Fibroblast of villous mesenchyme (primary cell): ENCODE measurements at places on chromosomes 16 and 17. TPM values are rescaled to one million over a fixed set of nuclear protein-coding genes. Genes with fewer than 3 reads are reported as not detected.

NPIPA5 gene
- 0.64 and 0.86 TPM in 2 replicates for total RNA-seq

DNA sequence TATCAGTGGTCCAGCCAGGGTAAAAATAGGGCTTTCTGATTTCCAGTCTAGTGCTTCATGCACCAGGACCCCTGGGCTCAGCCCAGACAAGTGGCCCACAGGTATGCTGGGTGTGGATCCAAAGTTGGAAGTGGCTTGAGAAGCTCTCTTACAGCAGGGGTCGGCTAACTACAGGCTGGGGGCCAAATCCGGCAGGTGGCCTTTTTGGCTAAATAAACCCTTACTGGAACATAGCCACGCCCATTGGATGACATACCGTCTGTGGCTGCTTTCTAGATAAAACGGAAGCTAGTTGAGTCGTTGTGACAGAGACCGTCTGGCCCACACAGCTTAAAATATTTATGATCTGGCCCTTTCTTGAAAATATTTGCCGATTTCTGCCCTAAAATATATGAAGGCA, 119.0 kb upstream of the CDC42EP4 start:
- peak; percentile 39 for DNase-seq

GRCh38 chr17:67682196-67682595, 35.5 kb upstream of the NOL11 start:
- no peak for DNase-seq

TMEM220 gene
- 2.6 and 3.5 TPM in 2 replicates for total RNA-seq

FBXO39 gene
- total RNA-seq, result under 0.01 and 0.32 TPM in 2 replicates

CCL2 gene
- 63.8 and 99.3 TPM in 2 replicates for total RNA-seq

DNA sequence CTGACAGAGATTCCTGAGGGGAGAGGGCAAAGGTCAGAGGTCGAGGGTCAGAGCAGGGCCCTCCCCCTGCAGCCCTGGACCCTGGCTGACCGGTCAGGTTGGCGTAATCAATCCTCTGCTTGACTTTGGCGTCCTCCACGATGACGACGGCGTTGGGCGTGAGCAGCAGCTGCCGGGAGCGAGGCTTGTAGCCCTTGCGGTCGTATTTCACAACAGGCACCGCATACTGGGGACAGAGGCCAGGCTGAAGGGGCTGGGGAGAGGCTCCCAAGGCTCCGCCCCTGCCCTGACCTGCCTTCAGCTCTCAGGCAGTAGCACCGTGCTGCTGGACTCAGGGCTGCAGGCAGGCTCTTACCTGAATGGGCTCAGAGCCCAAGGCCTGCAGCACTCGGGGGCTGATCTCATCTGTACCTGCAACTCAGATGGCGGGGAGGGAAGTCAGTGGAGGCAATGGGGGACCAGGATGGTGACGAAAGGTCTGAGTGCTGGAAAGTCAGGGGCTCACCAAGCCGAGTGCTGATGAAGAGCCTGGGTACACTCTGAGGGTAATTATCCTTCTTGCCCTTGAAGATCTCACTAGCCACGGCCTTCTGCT, 12.0 kb upstream of the CRK start:
- DNase-seq, result peak; percentile 77

DNA sequence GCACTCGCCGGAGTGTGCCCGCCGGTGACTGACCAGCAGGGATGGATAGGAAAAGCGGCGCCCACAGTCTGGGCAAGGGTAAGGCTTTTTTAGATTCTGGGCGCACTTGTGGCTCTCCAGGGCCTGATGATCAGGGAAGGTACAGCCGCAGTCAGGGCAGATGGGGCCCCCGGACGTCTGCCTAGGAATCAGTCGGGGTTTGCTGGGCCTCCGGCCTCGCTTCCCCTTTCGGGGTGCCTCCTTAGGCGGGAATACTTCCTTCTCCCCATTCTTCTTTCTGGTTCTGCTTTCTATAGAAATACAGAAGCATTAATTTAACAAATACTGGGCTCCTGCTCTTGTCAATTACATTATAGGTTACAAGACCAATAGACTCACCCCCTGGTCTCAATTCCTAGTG, 5.0 kb downstream of the ZNF689 start:
- no peak for DNase-seq

GRCh38 chr16:2818272-2818876, 1.3 kb downstream of the PRSS21 start:
- no peak for DNase-seq

- DNase-seq, result no peak
Observed at GRCh38 chr17:73976147-73976546, 227.3 kb upstream of the RPL38 start.

DNA sequence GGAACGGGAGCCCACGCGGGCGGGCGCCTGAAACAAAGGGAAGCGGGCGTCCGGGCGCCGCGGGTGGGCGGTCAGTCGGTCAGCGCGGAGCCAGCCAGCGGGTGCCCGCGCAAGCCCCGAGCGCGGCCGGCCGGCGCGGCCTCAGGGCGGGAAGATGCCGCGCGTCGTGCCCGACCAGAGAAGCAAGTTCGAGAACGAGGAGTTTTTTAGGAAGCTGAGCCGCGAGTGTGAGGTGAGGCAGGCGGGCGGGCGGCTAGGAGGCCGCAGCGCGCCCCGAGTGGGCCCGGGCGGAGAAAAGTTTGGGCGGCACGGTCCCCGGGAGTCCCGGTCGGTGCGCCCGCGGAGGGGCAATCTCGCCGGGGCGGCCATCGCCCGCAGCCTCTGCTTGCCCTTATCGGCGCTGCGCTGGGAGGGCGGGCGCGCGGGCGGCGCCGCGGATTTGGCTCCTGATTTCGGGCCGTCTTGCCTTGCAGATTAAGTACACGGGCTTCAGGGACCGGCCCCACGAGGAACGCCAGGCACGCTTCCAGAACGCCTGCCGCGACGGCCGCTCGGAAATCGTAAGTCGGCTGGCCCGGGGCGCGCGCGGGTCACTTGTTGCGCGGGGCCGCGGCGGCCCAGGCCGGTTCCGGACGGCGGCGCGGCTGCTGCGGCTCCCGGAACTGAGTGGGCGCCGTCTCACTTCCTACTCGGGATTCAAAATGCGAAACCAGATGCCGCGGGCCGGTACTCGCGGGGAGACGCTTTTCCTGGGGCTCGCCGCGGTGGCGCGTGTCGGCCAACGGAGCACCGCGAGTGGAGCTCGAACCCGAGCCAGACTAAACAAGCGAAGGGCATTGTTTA, 526 bp downstream of the CBFB start:
- DNase-seq, result peak; percentile 71

GRCh38 chr17:1942066-1942365, 83.1 kb downstream of the RTN4RL1 start:
- no peak for DNase-seq

DNA sequence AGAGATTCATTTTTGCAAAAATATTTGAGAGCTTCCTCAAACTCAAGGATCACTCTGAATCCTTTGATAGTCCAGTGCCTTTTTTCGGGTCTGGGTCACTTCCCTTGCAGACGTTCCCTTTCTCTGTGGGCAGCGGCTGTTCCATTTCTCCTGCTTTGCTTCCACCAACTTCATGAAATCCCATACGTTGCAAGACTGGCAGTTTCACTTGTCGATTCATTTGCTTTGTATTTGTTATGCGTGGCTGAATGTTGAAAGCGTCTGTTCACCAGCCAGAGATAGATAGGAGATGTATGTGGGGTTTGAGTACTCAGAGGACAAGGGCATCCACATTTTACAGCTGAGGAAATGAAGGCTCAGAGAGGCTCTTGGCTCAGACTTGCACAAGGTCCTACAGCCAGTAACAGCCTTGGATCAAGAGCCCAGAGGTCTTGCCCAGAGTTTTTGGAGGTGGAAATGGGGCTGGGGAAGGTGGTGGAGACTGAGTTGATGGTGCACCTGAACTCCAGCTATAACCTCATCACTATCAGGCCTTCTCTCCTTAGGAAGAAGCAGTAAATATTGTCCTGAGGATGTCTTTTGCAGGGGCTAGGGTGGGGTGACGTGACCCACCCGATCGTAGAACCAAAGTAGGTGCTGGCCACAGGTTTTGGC, 1.3 kb upstream of the CCDC102A start:
- DNase-seq, result no peak

- peak; percentile 100 for DNase-seq
Observed at GRCh38 chr17:8153957-8154607, 1.9 kb upstream of the PER1 start.

- DNase-seq, result peak; percentile 81
Observed at GRCh38 chr17:10702574-10702973, 5.2 kb downstream of the ADPRM start.

DNA sequence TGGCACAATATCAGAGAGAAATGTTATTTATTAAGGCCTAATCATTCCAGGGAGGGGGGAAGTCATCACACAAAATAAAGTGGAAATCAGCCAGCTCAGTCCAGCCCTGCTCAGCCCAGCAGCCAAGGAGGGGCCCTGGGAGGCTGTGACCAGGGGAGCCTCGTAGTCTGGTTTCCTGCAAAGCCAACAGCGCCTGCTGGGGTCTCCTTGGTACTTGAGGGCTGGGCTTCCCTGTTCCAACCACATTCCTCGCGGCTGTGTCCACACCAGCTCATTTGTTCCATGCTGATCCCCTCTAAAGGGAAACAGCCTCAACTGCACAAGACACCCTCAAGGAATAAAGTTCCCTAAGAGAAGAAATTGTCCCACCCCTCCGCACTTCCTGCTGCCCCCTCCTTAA, 154.0 kb downstream of the TMEM132E start:
- no peak for DNase-seq

ESRP2 gene
- total RNA-seq, result under 0.01 and 0.86 TPM in 2 replicates

C17orf50 gene
- total RNA-seq, result not detected in 2 replicates

GRCh38 chr16:89192956-89193575, 7.3 kb downstream of the SLC22A31 start:
- no peak for DNase-seq

GRCh38 chr17:56305007-56305406, 151.7 kb downstream of the ANKFN1 start:
- DNase-seq, result no peak

- DNase-seq, result no peak
Observed at GRCh38 chr16:54952195-54952594, 21.5 kb downstream of the IRX5 start.

- DNase-seq, result no peak
Observed at GRCh38 chr17:65057531-65058090, 1.1 kb upstream of the GNA13 start.

- DNase-seq, result no peak
Observed at GRCh38 chr16:46850619-46851555, 19.9 kb upstream of the C16orf87 start.

PYY gene
- not detected in 2 replicates for total RNA-seq

DNA sequence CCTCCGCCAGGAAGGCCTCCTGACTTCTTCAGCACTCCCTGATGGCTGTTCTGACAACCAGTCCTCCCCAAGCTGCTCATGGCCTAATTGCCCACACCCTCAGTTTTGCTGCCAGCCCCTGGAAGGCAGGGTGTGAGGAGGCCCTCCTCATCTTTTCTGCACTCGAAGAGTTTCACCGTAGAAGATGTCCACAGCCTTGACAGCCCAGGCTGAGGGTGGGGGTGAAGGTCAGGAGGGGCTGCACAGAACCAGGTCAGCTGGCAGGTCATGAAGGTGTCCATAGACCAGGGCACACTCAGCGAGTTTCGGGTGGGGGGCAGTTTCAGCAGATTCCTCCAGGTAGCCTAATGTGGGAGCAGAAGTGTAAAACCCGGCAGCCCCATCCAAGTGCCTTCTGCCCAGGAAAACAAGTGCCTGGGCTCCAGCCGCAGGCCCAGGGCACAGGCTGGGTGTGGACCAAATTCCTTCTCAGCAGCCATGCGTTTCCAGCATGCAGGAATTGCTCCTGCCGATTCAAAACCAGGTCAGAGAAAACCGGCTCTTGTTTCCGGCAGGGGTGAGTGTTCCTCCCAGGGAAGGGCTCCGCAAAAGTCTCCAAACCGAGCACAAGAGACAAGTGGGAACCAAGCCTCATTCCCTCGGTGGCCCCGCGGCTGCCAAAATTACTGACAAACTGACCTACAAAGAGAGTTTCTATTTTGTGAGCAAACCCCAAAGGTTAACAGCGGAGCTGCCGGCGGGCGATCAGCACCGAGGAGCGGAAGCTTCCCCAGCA, 228.8 kb downstream of the C16orf78 start:
- DNase-seq, result no peak

DNA sequence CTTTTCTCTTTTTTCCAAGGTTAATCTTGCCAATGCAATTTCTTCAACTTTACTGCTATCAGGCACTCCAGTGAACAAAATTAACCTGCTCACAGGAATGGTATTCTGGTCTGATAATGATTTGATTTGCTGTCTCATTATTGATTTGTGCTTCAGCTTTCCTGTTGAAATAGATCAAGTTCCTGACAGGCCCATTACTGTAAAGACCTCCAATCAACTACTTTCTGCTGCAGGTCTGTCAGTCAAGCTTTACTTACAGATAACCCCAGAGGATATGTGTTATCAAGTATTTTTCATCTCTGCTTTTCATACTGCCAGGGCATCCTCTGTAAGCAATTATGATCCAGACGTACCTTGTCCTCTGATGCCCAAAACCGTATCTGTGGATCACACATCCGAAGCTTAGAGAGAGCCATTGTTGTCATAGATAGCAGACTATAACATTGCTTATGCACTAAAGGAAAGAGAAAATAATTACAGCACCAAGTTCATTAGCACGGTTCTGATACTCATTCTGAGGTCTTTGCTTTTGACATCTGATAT, 215.6 kb downstream of the PHKB start:
- no peak for DNase-seq

DNA sequence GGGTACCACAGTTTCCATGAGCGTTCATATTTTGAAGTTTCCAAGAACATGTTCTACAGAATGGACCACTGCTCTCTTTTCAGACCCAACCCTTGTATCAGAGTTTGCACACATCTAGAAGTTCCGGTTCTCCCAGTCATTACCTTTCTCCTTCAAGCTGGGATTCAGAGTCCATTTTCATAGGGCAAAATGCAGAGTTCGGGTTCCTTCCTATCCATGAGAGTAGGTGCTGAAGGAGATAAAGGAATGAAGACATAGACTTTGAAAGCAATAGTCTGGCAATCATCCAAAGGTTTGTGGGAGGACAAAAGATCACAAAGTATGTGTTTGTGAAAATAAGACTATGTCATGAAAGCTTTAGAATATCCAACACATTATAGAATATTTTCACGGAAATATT, 699.6 kb downstream of the MAF start:
- no peak for DNase-seq

DNA sequence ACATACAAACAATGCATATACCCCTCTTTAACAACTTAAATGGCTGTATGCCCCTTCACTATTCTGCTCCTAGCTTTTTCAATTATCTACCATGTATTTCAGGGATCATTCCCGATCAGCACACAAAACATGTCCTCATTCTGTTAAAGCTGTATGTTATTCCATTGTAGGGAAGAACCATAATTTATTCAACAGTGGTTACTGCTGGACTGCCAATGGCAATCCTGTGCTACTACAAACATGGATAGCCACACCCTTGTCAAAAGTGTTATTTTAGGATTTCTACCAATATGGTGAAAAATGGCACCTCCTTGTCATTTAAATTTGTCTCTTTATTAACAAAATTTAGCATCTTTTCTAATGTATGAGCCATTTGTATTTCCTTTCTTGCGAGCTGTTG, 85.1 kb upstream of the BCAR1 start:
- DNase-seq, result no peak

- no peak for DNase-seq
Observed at GRCh38 chr17:21474815-21475214, 98.7 kb downstream of the KCNJ12 start.

- no peak for DNase-seq
Observed at GRCh38 chr17:83009414-83010205, 69.8 kb upstream of the METRNL start.

CA7 gene
- total RNA-seq, result not detected in 2 replicates
